NCI-H1105 treated with DMSO at 0.1 percent for 48 hours (cell line): ENCODE measurements at places on chromosomes 5 and 9.

DNA sequence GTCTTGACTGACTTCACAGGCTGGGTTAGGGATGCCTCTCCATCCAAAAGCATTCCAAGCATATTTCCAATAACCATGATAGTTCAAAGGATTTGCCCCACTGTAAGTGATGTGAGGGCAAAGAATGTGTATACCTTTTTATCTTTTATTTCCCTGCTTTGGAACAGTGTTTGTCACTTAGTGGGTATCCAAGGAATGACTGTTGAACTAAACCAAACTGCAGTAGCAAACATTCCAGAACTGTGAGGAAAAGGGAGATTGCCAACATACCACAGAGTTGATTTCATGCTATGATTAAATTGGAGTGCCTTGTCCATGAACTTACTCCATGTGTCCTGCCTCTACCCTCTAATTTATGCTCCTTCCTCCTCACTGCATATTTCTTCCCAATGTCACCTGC, 400.0 kb downstream of the KIAA0825 start:
- DNase-seq: no peak

- no peak for DNase-seq
Measured at GRCh38 chr5:6659941-6660684, 26.9 kb downstream of the SRD5A1 start.

DNA sequence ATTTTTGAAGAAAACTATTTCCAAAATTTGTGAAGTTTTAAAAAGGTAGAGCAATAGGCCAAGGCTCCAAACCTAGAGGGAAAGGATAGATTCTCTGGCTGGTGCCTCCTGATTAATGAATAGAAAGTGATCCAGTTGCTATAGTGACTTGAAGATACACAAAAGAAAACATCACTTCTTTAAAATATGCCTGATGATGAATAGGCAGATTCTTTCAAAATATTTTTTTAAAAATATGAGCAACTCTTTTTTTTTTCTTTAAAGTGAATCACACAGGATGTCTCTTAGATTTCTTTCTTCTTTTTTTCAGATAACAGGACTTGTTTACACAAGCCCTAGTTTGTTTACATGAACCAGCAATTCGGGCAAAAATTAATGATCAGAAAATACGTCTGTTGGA, 124.4 kb downstream of the RFK start:
- no peak for DNase-seq

GRCh38 chr9:4126184-4126865, 173.5 kb downstream of the GLIS3 start:
- no peak for DNase-seq

GRCh38 chr5:137712139-137712667, 23.7 kb downstream of the KLHL3 start:
- no peak for DNase-seq

DNA sequence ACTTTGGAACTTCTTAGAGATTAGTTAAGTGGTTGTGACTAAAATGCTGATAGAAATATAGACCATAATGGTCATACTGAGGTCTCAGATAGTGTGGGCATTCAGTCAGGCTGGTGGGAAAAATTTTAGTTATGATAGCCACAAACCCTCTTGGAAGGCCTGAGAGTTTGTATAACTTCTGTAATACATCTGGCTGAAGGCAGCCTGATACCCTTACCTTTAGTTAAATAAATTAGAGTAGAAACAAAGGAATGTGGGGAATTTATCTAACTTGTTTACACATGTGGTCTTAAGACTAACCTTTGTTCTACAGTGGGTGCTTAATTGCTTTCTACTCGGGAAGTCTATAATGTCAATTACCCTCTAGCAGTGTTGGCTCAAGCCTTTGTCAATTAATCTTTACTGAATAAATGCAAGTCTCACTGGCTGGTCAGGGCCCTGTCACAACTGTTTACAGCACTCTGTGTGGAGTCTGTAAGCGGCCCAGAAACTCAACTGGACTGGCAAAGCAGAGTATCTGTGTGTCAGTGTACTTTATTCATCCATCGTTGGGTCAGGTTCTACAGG, 184.0 kb downstream of the FBXO4 start:
- DNase-seq: no peak

DNA sequence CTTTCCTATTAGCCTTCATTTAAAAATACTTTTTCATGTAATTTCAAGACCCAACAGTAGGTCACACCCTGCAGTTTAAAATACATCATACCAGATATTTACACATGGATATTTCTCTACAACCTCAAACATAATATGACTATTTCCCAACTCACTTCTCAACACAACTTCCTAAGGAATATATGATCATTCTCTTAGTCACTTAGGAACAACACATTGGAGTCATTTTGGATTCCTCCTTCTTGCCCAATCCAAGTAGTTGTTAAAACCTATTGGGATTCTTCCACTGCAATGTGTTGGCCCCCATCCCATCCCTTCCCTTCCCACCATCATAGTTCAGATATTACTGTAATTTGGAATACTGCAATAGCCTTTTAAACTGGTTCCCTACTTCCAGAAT, 145.5 kb downstream of the DCP2 start:
- no peak for DNase-seq

DNA sequence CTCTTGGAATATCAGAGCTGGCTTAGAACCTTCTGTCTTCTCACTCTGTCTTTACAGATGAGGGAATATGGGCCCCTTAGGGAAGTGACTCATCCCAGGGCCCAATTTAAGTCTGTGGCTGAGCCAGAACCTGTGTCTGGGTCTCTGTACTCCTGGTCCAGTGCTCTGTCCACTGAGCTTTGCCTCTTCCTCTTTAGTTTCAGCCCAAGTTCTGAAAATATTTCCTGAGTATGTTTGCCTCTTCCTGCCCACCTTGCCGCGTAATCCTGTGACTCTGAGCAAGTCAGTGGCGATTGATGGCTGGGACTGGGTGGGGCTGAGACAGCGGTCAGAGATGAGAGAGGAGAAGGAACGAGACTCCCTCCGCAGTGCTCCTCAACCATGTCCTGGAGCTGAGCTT, 7.8 kb downstream of the IER5L start:
- no peak for DNase-seq

- no peak for DNase-seq
Measured at GRCh38 chr5:126947146-126948010, 83.0 kb downstream of the MARCHF3 start.

DNA sequence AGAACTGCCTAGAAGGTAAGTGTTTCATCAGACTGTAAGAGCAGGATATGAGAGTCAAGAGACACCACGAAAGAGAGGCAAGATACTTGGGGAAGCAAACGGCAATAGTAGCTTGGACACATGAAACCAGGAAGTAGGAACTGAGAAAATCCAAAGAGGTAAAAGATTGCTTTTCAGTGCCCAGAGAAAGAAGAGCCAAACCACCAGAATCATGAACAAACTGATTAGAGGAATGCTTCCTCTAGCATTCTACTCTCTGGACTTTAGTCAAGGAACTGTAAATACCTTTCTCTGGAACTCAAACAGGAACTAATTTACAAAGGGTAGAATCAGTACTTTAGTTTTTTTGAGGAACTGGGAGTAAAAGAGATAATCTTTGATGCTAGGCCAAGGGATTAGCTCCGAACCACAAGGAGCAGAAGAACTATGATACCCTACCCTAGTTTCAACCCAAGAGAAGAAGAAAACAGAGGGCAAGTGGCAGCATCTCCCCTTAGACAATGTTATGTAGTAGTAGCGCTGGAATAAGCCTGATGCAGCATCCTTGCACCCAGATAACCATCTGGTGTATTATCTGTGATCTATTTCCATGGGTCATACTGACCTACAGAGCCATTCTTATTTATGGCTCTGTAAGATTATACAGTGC, 41.3 kb downstream of the EFCAB9 start:
- DNase-seq: no peak

DNA sequence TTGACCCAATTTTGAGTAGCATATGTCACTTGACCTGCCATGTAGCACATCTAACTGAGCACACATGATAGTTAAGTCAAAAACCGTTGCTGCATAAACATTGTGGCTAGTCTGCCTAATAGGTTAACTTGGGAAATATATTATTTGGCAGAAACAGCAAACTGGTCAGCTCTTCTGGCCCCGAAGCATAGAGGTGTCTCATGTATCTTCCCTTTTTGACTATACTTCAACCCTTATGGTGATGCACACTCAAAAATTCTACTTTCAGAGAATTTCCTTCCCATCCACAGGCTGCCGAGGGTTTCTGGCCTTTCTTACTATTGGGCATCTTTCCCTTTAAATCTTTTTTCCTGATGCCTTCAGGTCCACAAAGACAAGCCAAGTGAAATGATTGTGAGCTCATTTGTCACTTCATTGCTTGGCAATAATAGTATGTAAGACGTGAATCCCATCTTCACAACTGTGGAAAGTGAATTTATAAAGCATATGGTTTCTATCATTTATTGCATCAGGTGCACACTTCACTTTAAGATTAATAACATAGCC, 41.2 kb downstream of the MOCS2 start:
- no peak for DNase-seq

- DNase-seq: no peak
Measured at GRCh38 chr5:15472116-15472515, 27.9 kb upstream of the FBXL7 start.

- DNase-seq: no peak
Measured at GRCh38 chr5:126693806-126694205, 83.1 kb upstream of the LMNB1 start.

- DNase-seq: peak; percentile 14
Measured at GRCh38 chr5:53095931-53096525, 13.5 kb downstream of the MOCS2 start.

- no peak for DNase-seq
Measured at GRCh38 chr9:133604856-133605255, 4.3 kb downstream of the FAM163B start.

- DNase-seq: no peak
Measured at GRCh38 chr5:168263121-168263520, 28.3 kb upstream of the WWC1 start.

DNA sequence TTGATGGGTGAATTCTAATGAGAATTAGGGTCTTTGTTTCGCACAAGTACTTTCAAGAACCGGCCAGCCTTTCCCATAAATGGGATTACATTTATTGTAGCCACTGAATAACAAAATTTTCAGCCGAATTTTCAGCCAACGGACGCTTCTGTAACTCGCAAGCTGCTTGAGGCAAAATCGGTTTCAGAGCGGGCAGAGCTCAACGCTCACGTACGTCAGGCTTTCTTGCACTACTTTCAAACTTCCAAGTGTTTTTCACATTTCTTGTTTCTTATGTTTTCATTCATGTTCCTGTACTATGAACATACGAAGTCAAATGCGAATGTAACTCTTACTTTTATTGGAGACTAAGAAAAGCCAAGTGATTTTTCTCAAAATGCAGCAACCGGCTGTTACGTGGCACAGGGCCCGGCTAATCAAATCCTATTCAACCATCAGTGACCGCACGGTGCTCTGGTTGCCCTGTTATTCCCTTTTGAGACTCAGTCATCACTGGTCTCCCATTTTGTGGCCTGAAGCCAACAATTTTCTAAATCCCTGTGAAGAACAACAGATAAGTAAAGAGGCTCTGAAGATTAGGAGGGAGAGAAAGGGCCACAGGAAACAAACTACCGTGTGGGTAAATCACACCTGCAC, 68.5 kb downstream of the SLC28A3 start:
- no peak for DNase-seq

DNA sequence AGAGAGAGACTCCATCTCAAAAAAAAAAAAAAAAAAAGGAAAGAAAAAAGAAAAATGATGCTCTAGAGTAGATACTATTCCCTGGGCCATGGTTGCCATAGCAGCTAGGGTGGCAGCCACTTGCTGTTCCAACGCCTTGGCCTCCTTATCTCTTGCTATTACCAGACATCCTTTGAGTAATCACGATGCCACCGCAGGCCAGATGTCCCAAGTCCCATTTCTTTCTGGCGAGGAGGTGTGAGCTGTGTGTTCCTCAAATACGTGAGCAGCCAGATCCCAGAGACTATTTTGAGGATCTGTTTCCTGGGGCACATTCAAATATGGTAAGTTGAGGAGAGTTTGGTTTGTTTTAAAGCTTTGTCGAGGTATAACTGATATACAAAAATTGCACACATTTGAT, 23.4 kb upstream of the GFPT2 start:
- no peak for DNase-seq

GRCh38 chr9:99565203-99565602, 256.5 kb upstream of the NR4A3 start:
- no peak for DNase-seq

- no peak for DNase-seq
Measured at GRCh38 chr5:79729679-79730078, 40.0 kb downstream of the CMYA5 start.

GRCh38 chr9:75826314-75826713, 64.2 kb upstream of the PCSK5 start:
- no peak for DNase-seq

DNA sequence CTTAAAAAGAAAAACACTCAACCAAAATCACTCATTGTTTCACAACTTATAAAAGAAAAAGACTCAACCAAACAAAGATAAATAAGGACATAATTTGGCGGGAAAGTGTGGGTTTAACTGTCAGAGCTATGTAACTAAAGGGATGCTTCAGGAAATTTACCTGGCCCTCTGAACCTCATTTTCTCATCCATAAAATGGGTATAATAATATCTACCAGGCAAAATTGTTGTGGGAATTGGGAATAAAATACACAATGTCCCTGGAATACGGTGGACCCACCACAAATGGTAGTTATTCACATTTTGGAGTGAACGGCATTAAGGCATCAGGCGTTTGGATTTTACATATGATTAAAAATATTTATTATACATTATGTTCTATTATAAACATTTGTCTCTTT, 228.5 kb upstream of the ANKRD55 start:
- no peak for DNase-seq

DNA sequence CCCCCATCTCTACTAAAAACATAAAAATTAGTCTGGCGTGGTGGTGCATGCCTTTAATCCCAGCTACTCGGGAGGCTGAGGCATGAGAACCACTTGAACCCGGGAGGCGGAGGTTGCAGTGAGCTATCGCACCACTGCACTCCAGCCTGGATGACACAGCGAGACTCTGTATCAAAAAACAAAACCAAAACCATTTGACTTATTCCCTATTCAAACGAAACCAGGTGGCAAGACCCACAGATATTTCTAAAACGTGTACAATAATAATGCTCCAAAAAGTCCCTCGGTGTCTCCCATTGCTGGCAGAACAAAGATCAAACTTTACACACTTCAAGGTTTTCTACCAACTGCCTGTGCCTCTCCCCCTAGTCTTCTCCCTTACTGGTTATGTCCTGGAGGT, 29.8 kb downstream of the HMGCR start:
- no peak for DNase-seq
